ENCODE measurements at places on chromosomes 5 and 9. TPM values are rescaled to one million over a fixed set of nuclear protein-coding genes. Genes with fewer than 3 reads are reported as not detected.

DNA sequence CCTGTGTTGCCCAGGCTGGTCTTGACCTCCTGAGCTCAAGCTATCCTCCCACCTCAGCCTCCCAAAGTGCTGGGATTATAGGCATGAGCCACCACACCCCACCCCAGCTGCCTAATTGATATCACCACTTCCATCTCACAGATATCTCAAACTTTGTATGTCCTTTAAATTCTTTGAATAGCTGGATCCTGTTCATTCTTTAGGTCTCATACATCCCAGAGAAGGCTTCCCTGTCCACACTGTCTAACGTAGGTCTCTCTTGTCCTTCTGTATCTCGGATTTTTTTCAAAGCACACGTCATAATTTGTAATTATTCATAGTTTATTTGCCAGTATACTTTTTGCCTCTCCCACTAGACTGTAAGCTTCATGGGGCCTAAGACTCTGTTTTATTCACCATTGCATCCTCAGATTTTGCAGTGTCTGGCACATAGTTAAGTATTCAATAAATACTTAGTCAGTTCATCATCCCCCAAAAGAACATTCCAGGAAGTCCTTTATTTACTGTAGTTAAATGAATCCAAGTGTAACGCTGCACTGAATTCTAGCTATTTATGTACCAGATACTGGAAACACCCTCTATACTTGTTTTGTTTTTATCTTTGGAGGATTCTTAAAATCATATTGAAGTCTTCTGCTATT lies 10.5 kb downstream of the ARSK start:
- no peak overlapping the region for H3K27ac ChIP-seq
- H3K4me3 ChIP-seq = no peak overlapping the region
- no peaks in the 10 kb centered on the region for H3K4me1 ChIP-seq
- peaks cover 17% of the 10 kb centered on the region for H3K36me3 ChIP-seq

DNA sequence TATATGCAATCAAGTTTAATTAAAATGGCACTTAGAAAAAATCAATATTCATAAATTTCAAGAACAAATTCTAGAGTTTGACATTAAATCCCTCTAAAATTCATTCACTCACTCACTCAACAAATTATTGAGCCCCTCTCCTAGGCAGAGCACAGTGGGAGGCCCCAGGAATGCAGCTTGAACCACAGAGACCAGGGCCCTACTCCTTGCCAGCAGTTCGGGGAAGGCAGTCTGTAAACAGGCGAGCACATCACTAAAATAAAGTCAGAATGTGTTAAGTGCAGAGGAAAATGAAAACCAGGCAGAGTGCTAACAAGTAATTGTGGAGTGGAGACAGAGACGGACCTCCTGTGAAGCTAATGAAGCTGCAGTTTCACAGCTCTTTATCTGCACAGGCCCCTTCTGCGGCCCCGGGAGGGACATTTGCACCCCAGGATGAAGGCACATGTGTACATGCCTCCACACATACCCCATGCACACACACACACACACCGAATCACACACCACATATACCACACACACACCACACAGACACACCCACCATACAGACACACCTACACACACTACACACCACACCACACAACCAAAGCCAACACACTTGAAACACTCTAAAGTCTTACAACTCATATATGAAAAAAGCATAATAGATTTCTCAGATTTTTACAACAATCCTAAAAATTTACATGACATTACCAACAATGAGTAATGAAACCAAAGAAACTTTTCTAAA lies 40.5 kb downstream of the BHMT start:
- no peaks in the 10 kb centered on the region for H3K27me3 ChIP-seq
- no peak overlapping the region for H3K4me3 ChIP-seq
- no peak overlapping the region for H3K27ac ChIP-seq
- H3K36me3 ChIP-seq = no peaks in the 10 kb centered on the region
- H3K4me1 ChIP-seq = no peaks in the 10 kb centered on the region
- no peak for DNase-seq

The BARX1 gene
- not detected for total RNA-seq

DNA sequence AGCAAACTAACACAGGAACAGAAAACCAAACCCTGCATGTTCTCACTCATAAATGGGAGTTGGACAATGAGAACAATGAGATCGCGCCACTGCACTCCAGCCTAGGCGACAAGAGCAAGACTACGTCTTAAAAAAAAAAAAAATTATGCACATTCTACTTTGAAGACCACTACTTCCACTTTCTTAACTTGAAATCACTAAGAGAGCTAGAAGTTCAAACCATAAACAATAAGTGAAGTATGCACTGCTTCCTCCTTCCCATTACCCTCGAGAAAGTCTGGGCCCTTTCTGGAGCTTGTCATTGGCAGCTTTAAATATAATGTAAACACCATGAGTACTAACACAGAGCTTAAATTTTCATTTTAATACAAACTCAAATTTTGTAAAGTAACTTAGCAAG lies 94.9 kb downstream of the TLE1 start:
- DNase-seq = no peak
- no peaks in the 10 kb centered on the region for H3K36me3 ChIP-seq
- no peaks in the 10 kb centered on the region for H3K27me3 ChIP-seq
- H3K27ac ChIP-seq = no peak overlapping the region
- no peaks in the 10 kb centered on the region for H3K4me1 ChIP-seq

The TMED9 gene
- 63.2 TPM for total RNA-seq

DNA sequence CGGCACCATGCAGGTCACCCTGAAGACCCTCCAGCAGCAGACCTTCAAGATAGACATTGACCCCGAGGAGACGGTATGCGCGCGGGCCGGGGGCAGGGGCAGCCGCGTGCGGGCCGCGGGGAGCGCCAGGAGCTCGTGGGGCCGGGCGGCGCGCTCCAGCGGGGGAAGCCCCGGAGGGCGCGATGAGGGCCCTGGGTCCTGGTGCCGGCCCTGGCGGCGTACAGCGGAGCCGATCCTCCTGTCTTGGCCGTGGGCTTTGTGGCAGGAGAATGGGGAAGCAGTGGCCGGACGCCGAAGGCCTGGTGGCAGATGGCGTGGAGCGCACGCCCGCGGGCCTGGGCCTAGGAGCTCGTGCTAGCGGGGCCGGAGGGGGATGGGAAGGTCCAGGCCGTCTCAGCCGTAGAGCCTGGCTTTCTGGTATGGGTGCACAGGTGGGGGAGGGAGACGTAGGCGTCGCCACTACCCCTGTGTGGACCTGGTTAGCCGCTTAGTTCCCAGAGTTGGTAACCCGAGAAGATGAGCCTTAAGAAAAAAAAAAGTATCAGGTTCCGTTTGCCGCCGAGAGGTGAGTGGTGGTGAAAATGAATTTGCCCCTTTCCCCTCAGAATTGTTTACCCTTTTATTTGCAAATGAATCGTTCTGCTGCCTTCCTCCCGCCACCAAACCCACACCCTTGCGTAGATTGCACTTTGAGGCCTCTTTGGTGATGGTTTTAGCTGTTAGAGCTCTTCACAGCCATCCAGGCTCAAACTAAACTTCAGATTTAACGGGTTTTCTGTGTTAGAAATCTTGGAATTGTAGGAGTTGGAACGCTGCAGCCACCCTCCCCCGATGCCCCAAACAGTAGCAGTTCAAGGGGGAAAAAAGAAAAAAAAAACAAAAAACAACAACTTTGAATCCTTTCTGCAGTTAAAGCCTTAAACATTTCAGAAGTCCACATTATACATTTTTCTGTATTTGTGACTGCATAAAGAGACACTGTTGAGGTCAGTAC lies 841 bp downstream of the RAD23B start:
- DNase-seq = peak; percentile 31
- H3K27me3 ChIP-seq = no peaks in the 10 kb centered on the region
- H3K4me3 ChIP-seq = peak overlapping the region; percentile 95

- H3K4me3 ChIP-seq = no peak overlapping the region
- no peak overlapping the region for H3K27ac ChIP-seq
- no peaks in the 10 kb centered on the region for H3K36me3 ChIP-seq
- no peak for DNase-seq
- H3K27me3 ChIP-seq = no peaks in the 10 kb centered on the region
- H3K4me1 ChIP-seq = no peaks in the 10 kb centered on the region
These were observed 90.7 kb downstream of the PPARGC1B start for GRCh38 chr5:149820536-149821510.

Measured in CD4-positive, CD25-positive, alpha-beta regulatory T cell (primary cell).